ENCODE measurements at places on chromosomes 13 and 19.

GRCh38 chr13:99496184-99497142, 4.8 kb upstream of the TM9SF2 start:
- peak; percentile 72 for DNase-seq

DNA sequence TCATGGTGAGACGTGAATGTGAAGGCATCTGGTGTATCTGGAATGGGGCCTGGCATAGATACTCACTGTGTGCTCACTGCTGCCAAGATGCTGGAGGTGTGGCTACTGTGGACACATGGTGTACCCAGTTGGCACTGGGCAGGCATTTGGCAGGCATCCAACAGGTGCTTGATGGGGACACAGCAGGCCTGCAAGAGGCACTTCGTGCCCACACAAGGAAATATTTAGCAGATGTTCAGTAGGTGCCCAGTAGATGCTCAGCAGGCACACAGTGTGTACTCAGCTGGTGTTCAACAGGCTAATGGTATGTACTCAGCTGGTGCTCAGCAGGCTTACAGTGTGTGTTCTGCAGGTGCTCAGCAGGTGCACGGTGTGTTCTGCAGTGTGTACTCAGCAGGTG, 14.2 kb downstream of the CRTC1 start:
- DNase-seq = no peak

DNA sequence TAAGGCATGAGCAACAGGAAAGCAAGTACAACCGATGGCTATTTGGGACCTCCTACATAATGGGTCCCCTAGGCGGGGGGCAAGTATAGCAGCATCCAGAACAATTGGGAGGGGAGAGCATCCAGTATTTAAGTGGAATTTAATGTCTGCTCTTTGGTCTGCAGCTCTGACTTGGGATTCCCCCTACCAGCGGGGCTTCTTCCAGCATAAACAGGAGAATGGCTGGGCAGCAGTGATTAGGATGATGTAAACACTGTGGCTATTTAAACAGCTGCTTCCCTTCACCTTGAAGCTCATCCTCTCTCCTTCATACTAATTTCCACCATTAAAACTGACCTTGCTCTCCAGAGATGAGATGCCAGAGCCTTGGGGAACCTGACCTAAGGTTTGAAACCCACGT, 73.9 kb upstream of the OXGR1 start:
- DNase-seq = peak; percentile 8

- DNase-seq = no peak
Observed at GRCh38 chr13:103031332-103031873, 34.8 kb downstream of the SLC10A2 start.

Measured in fibroblast of skin of right quadriceps (primary cell).